ENCODE measurements at places on chromosomes 7 and 10. TPM values are rescaled to one million over a fixed set of nuclear protein-coding genes. Genes with fewer than 3 reads are reported as not detected.

- no peak overlapping the region for H3K4me3 ChIP-seq
- no peaks in the 10 kb centered on the region for H3K4me1 ChIP-seq
- no peaks in the 10 kb centered on the region for H3K36me3 ChIP-seq
- DNase-seq, result no peak
- no peak overlapping the region for H3K27ac ChIP-seq
- H3K27me3 ChIP-seq, result no peaks in the 10 kb centered on the region
Observed at GRCh38 chr7:7686811-7687508, 31.4 kb downstream of the RPA3 start.

DNA sequence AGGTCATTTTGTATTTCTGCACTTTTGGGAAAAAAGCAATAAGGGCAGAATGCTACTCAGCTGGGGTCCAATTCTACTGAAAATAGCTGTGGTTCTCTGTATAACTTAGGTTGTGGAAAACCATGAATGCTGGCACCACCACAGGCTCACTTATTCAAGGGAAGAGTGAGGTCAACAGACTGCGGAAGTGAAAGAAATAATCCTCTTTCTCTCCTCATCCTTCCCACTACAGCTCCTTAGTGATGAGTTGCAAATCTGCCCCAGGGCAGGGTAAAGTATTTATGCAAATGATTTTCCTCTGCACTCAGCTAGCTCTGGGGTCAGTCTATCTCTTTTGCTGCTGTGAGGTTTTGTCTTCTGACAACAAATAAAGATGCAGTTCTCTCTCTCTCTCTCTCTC is 74.1 kb upstream of the PTPRZ1 start:
- no peak for DNase-seq
- H3K27ac ChIP-seq, result no peak overlapping the region
- H3K27me3 ChIP-seq, result no peaks in the 10 kb centered on the region
- no peaks in the 10 kb centered on the region for H3K4me1 ChIP-seq
- no peaks in the 10 kb centered on the region for H3K36me3 ChIP-seq
- H3K4me3 ChIP-seq, result no peak overlapping the region

DNA sequence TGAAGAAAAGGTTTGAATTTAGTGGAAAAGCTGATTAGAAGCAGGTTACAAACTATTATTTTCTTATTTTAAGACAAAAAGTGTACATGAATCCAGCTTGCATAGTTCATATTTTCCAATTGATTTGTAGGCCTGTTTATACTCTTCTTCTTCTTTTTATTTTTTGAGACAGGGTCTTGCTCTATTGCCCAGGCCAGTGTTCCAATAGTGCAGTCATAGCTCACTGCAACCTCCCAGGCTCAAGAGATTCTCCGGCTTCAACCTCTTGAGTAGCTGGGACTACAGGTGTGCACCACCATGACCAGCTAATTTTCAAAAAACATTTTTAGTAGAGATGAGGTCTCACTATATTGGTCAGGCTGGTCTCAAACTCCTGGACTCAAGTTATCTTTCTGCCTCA is 45.0 kb downstream of the ARL4A start:
- peaks cover 4% of the 10 kb centered on the region for H3K4me1 ChIP-seq
- H3K27me3 ChIP-seq, result no peaks in the 10 kb centered on the region
- H3K4me3 ChIP-seq, result no peak overlapping the region
- no peaks in the 10 kb centered on the region for H3K36me3 ChIP-seq
- DNase-seq, result no peak

DNA sequence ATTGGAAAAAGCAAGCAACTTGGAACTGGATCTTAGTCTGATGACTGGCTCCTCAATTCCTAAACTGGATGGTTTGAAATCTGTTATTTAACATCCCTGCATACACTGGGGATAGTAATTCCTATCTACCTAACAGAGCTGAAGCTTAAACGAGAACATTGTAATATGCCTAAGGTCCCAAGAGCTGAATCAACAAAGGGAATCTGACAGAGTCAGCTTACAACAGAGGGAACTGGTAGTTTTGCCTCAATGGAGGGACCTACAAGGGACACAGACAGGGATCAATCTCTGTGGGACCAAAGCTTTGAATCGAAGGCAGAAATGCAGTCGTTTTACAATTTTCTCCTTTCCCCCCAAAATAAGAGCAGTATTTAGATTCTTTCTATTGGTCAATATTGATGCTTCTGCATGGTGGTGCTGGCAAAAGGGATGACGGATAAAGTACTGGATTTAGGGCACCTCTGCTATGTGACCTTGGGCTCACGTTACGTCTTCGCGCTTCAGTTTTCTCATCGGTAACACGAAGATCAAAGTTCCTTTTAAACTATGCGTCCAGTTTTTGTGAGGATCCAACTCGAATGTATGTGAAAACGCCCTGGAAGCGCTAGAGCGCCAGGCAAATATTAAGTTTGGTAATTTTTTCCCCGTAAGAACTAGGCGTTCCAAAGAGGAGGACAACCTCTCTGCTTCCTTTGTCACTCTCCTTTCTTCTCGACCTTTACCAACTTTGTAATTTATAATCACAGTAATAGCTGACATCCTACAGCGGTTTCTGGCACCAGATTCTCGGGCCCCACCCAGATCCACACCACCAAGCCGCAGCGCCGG is 1.1 kb downstream of the ACTR1A start:
- H3K4me3 ChIP-seq, result peak overlapping the region; percentile 87
- H3K27ac ChIP-seq, result peak overlapping the region; percentile 64
- H3K36me3 ChIP-seq, result no peaks in the 10 kb centered on the region
- no peak for DNase-seq
- H3K4me1 ChIP-seq, result peaks cover 22% of the 10 kb centered on the region

DNA sequence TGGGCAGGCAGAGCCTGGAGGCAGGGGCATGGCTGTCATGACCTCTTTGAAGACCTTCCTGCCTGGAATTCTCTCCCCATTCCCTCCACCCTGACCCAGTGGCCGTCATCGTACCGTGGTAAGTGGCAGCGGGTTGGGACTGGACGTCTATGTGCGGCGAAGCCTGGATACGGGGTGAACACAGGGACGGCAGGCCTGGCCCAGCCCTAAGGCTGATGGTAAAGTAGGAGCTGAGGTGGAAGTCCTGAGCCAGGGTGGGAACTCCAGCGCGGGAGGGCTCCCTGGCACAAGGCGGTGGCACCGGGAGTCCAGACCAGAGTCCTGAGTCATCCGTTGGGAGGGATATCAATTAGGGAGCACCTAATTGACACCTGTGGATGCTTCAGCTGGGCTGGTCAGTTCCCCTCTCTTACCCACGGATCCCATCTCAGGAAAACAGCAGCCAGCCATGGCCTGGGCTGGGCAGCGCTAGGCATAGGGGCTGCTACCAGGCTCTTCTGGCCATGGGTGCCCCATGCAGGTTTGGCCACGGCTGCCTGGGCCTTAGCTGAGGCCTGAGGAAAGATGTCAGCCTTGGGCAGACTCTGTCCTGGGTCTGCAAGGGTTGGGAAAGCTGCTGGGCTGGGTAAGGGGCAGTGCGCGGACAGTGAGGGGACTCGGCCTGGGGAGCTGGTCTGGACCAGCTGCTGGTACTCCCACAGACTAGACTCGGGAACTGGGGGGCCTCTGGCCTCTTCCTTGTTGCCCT is 3.3 kb downstream of the PPIF start:
- no peaks in the 10 kb centered on the region for H3K27me3 ChIP-seq
- peaks cover 23% of the 10 kb centered on the region for H3K4me1 ChIP-seq
- no peak overlapping the region for H3K27ac ChIP-seq
- H3K4me3 ChIP-seq, result no peak overlapping the region
- no peak for DNase-seq

DNA sequence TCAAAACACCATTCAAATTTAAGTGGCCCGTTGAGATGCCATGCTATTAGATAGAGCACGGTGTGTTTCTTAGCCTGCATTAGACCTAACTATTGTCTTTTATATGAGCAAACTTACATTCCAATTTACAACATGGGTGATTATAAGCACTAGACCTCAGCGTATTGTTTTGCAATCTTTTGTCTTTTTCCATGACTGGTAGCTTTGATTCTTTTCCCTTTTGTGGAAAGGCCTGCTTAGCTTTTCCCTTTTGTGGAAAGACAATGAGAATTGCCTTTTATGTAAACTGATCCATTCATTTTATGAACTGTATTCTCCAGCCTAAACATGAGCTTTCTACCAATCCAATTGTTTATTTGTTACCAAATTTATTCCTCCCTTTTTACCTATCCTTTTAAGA is 823.1 kb downstream of the CCSER2 start:
- H3K36me3 ChIP-seq, result no peaks in the 10 kb centered on the region
- no peak overlapping the region for H3K4me3 ChIP-seq
- no peaks in the 10 kb centered on the region for H3K27me3 ChIP-seq
- DNase-seq, result no peak

DNA sequence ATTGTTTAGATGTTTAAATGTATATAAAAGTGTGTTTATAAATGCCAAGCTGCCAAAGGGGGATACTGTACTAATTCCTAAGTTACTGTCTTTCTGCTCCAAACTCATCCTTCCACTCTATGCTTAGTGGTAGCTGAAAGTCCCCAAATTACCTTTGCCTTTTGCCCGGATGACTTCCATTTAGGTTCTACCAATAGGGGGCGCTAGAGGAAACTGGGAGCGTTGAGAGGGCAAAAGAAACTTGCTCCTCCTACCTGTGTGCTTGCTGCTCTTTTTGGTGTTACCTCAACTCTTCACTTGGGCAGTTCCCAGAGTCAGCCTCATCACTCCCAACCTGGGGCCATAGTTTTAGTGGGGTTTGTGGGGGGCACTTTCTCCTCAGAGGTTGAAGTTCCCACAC is 5.9 kb upstream of the OR2A25 start:
- H3K4me1 ChIP-seq, result no peaks in the 10 kb centered on the region
- H3K27me3 ChIP-seq, result no peaks in the 10 kb centered on the region
- no peaks in the 10 kb centered on the region for H3K36me3 ChIP-seq
- no peak for DNase-seq
- no peak overlapping the region for H3K27ac ChIP-seq

GRCh38 chr10:63165249-63165648 is 32.1 kb downstream of the NRBF2 start:
- H3K27me3 ChIP-seq, result no peaks in the 10 kb centered on the region
- DNase-seq, result no peak
- no peak overlapping the region for H3K4me3 ChIP-seq
- H3K27ac ChIP-seq, result no peak overlapping the region

Gene CCL26
- total RNA-seq, result 1.5 TPM

Gene PRSS37
- total RNA-seq, result not detected

Data from osteoblast (primary cell).